ENCODE measurements at places on chromosomes 7 and 10.

DNA sequence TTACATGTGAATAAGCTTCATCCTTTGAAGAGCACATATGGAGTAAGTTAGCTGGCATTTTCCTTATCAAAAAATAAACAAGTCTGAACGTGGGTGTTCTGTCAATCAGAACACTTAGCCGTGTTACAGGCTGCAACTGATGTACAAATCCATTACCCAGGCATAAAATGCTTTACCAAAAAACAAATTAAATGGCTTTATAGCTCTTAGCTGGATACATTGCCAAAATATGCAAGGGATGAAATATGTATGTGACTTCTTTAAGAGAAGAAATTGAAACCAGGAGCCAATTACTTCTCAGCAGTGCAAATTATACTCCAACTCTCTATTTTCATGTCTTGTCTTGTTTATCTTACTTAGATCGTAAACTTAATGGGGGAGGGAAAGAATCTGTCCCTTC is 214.8 kb downstream of the DGKB start:
- no peak for ATAC-seq

DNA sequence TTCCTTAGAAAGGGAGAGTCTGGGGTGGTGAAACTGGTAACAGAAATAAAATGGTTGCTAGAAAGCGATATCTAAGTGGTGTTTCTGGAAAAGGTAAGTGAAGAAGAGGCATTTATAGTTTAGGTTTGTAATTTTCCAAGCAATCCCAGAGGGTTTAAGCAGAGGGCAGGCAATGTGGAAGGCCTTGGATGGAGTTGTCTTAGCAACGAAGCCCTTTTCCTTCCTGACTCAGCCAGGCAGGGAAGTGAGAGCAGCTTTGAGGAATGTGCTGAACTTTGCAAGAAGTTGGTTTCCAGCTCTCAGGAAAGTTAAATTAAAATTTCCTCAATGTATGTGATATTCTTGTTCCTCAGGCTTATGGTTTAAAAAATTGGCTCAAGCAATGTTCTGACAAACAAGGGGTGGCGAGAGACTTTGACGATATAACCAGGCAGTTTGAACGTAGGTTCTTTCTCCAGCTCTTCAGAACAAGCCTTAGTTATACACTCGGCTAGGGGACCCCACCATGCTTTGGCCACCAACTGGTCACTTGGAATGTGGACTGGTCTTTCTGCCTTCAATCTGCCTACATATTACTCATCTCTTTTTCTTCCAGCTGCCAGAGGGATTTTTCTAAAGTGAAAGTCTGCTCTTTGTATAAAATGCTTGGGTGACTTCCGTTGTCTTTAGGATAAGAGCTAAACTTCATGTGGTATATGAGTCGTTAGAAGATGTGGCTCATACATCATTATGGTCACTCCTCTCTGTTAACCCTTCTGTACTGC is 66.9 kb upstream of the SLC25A13 start:
- no peak for ATAC-seq

GRCh38 chr7:137609500-137609899 is 237.3 kb downstream of the DGKI start:
- no peak for ATAC-seq

GRCh38 chr7:87507446-87507845 is 32.0 kb upstream of the ABCB4 start:
- no peak for ATAC-seq

DNA sequence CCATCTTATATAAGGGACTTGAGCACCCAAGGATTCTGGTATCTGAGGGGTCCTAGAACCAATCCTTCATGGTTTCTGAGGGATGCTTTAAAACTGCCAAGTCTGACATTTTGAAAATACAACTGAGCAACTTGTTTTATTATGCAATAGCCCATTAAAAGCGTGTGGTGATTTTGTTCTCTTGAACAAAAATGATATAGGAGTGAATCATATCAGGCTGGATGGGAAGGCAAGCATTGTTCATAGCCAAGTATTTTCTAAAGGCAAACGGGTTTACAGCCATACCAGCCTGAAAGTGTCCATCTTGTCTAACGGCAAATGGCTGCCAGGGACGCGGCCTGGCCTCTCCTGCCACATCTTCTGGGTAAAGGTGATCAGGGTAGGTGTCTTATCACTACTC is 23.4 kb downstream of the RPP38 start:
- ATAC-seq = no peak

GRCh38 chr10:5930272-5930671 is 40.2 kb downstream of the FBH1 start:
- no peak for ATAC-seq

DNA sequence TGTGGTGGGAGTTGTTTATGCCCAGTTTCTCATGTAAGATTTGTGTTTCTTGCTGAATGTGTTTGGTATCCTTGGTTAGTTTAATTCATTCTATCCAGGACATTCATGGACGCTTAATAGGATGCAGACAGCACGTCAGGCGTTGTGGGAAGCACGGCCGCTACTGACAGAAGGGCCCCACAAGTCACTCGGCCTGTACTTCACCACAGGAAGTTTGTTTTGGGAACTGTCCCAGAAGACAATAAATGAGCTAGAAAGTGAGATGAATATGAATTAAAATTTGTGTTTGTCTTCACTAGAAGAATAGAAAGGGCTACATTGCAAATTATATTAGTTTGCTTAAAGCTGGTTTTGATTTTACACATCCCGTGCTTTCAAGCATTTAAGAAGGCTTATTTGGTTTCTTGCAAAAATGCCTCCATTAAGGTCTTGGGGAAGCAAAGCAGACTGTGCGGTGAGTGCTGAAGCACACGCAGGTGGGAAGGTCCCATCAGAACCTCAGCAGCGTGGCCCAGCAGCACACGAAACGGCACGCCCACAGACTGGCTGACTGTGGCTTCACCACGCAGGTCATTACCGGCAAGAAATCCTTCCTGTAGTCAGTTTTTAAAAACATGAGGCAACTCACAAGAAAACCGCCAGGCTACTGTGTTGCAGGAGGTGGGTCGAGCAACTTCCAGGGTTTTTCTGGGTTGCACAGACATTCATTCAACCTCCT is 74.1 kb downstream of the VIPR2 start:
- ATAC-seq = no peak

GRCh38 chr7:139453673-139454321 is 29.7 kb downstream of the KLRG2 start:
- no peak for ATAC-seq

DNA sequence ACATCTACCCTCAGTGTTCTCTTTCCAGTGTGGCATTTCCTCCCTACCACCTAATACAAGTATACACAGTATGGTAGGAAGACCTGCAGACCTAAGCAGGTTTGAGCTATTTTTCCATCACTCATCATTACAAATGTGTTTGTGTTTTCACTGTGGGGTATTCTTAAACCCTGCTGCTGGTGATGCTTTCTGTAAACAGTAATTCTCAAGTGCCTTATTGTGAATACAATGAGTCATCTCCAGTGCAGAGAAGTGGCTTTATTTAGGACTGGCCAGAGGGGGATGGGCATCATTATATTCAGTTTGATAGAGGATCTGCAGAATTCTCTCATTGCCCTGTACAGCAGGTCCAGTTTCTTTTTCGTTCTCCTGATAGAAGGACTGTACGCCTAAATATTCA is 63.7 kb downstream of the GRM8 start:
- no peak for ATAC-seq

DNA sequence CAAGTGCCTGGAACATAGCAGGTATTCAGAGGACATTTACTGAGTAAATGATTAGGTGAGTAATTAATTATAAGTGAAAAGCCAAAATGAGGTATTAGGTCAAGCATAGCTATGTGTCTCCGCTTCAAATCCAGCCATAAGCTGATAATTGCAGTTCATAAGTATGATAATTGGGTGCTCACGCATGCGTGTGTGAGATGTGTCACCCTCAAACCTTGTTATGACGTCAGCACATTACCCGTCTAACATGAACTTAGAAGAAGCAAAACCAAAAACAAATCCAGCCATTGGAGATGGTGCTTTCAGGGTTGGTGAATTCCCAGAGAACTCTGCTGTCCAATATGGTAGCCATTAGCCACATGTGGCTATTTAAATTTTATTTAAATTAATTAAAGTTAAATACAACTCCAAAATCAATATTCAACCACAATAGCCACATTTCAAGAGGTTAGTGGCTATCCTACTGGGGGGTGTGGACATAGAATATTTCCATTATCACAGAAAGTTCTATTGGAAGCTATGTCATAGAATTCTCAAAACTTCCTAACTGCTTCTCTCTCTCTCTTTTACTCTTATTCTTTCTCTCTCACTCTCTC is at the start of gene CPA5:
Gene CPA5, plus strand, starts transcription at position 546 of the 596 bp plus-strand sequence. CDS start 1,670 bp downstream, outside the sequence.
- ATAC-seq = no peak

DNA sequence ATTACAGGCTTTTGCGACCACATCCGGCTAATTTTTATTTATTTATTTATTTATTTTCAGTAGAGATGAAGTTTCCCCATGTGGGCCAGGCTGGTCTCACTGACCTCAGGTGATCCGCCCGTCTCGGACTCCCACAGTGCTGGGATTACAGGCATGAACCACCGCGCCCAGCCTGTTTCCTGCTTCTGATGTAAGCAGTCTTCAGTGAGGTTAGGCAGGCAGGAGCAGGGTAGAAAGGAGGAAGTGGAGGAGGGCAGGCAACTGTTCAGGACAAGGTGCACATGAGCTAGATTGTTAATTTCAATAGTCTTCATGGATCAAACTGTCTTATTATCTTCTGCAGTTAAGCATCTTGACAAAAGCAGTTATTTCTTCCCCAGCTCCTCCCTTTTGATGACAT is 605.0 kb downstream of the CCSER2 start:
- no peak for ATAC-seq

GRCh38 chr7:12062062-12062461 is 149.0 kb upstream of the TMEM106B start:
- no peak for ATAC-seq

- no peak for ATAC-seq
Measured at GRCh38 chr7:36116347-36117202, 36.5 kb upstream of the EEPD1 start.

GRCh38 chr10:97944772-97945171 is 85.6 kb downstream of the CRTAC1 start:
- ATAC-seq = no peak

DNA sequence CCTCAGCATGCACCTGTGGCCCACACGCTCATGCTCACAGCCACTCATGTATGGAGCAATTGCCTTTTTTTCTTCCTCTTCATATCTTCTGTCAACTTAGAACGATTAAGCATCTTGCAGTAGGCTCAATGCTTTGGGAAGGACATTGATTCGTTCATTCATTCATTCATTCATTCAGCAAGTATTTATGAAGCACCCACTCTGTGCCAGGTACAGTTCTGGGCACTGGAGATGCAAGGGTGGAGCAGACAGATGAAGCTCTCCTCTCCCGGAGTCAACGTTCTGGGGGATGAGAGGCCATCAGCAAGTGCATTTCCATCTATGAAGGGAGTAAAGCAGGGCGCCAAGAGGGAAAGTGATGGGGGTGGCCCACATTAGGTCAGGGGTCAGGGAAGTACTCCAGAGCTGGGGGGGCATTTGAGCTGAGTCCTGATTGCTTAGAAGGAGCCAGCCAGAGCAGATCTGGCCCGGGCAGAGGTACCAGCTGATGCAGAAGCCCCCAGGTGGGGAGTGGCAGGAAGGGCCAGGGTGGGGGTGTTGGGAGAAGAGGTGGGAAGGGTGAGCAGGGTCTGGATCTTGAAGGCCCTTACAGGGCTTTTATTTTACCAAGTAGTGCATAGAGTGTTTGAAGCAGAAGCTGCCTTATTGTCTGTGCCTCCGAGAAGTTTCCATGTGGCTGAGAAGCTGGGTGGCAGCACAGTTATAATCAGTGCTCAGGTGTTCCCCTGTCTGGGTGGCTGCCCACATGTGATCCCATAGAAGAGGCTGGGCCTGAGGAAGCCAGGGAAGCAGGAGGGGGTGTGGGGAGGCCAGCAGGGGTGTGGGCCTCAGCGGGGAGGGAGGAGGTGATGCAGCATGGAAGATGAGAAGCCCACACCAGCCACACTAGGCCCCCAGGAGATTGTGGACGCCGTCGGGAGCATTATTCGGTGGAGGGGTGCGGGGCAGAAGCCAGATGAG is 36.2 kb downstream of the CHST3 start:
- ATAC-seq = no peak

GRCh38 chr7:21154614-21155013 is 273.3 kb upstream of the SP4 start:
- ATAC-seq = no peak

GRCh38 chr7:24701261-24702235 is 55.7 kb downstream of the GSDME start:
- no peak for ATAC-seq

- ATAC-seq = no peak
Measured at GRCh38 chr7:42747044-42747443, 164.8 kb downstream of the C7orf25 start.

- peak; percentile 74 for ATAC-seq
Measured at GRCh38 chr10:15370856-15371701, at the start of gene FAM171A1. Gene FAM171A1, minus strand, starts transcription at chr10:15371289. Its CDS starts 237 bp downstream, at chr10:15371052.

DNA sequence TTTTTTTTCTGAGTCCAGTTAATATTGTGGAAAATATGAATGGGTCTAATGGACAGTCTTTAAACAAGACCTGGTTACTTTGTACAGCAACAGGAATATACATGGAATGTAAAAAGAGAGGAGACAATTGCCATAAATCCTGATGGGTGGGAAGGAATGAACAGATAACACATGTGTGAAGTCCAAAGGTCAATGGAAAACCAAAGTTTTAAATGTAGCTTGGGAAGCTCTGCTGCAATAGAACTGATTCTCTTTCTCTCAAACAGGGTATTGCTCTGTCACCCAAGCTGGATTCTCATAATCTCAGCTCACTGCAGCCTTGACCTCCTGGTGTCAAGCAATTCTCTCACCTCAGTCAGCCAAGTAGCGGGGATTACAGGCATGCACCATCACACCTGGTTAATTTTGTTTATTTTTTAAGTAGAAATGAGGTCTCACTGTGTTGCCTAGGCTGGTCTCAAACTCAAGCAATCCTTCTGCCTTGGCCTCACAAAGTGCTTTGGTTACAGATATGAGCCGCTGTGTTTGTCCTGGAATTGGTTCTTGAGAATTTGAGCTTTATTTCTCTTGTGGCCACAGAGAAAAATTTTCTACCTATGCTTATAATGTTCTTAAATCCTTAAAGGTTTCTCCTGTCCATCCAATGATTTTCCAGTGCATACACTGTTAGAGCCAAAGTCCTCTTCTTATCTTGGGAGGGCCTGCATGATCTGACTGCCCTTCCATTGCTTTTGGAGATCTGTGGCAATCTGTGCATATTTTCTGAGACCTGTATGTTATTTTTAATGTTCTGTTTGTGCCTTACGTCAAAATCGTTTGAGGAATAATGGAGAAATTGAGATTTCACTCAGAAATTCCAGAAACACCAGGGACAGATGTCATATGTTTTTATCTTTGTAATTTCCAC is 30.7 kb upstream of the ZNF92 start:
- no peak for ATAC-seq

DNA sequence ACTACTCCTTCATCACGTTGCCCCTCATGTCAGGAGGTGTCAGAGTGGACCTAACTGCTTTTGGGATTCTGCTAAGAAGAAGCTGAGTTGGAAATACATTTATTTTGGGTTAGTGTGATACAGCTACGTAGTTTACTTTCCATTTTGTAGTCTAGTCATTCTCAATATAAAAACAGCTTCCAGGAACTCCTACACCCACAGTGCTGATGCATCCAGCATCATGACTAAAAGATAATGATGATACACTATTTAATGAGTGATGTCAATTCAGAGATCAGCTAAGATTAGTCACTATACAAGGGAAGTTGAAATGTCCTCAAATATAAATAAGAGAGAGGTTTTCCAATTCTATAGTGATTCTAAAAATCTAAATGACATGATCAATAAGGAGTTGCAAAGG is 264.2 kb upstream of the SLC26A5 start:
- no peak for ATAC-seq

GRCh38 chr7:155568333-155568660 is 21.9 kb upstream of the CNPY1 start:
- ATAC-seq = no peak

Data from activated CD4-positive, CD25-positive, alpha-beta regulatory T cell treated with anti-CD3 and anti-CD28 coated beads, Interleukin-2, amount 50 U/mL, for 24 hours (primary cell).